Stimulated activated CD8-positive, alpha-beta memory T cell treated with anti-CD3 and anti-CD28 coated beads, Interleukin-15, amount 100 ng/mL, for 1 hour (primary cell): ENCODE measurements at places on chromosomes 11 and 22.

DNA sequence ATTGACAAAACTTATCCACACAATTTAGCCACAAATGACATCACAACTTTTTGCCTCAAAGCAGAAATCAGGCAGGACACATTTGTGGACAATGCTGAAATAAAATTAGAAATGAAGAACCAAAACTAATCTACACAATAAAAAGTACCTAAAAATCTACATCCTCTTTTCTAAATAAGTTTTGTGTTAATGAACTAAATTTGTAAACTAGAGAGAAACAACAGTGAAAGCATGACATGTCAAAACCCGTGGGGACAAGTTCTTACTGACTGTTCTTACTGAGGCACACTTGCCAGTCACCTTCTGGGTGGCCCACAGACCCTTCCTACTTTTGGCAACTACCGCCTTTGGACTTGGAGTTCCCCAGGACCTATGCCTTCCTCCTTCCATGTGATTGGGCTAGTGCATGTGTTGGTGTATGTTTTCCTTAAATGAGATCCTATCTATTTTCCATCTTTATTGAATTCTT, 60.7 kb upstream of the MUC15 start:
- DNase-seq, result no peak

GRCh38 chr11:73477518-73477917, 101.3 kb downstream of the RELT start:
- DNase-seq, result no peak

- no peak for DNase-seq
These were observed 53.9 kb upstream of the CRTAM start for GRCh38 chr11:122784325-122784955.

GRCh38 chr11:110587972-110588371, 124.3 kb downstream of the ARHGAP20 start:
- no peak for DNase-seq

DNA sequence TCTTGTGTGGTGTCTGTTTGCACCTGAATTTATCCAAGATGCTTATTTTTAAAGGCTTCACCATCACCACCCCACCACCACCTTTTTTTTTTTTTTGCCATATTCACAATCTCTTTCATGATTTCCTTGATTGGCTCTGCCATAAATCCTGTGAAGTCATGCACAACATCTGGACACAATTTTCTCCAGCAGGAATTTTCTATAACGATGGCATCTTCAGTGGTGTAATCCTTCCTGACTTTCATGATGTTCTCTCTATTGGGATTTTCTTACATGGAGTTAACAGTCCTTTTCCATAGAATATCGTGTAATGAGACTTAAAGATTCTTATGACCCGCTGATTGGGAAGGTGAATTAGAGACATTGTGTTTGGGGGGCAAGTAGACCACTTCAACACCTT, 17.8 kb downstream of the ZFP91 start:
- no peak for DNase-seq

GRCh38 chr22:19744350-19745006, 16.1 kb upstream of the TBX1 start:
- no peak for DNase-seq

DNA sequence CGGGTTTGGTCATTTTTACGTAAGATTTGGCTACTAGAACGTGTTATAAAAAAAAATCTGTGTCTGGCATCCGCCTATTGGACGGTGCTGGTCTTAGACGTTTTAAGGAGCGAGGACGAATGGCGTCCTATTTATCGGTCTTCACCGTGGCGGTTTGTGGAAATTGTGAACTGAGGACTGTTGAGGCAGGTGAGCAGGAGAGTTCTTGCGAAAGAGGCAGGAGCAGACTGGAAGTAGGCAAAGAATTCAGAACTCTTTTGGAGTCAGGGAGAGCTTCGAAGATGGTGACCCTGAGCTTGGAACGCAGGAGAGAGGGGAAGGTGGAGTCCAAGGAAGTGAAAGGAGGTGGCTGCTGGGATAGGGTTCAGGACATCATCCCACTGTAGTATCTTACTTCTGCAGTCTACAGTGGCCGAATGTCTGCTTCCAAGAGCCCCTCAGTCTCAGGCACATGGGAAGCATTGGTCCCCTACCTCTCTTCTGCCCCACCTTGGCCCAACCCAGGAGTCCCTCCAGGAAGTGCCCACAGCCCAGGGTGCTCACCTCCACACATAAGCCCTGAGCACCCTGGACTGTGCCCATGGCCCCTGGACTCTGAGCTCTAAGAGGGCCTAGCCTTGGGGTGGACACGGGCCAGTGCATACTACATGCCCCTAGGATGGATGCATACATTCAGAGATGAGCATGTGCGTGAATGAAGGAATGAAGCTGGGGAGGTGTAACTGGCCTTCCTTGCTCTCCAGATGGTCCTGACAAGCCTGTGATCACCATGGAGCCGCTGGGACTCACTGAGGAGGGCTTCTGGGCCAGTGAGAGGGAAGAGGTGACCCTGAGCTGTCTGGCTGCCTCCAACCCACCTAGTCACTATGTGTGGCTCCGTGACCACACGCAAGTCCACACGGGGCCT, 3.7 kb downstream of the VSIG10L2 start:
- DNase-seq, result no peak

- DNase-seq, result no peak
These were observed 22.3 kb upstream of the TESMIN start for GRCh38 chr11:68773521-68774193.

GRCh38 chr11:70477176-70477575, 78.8 kb downstream of the CTTN start:
- no peak for DNase-seq

- DNase-seq, result no peak
These were observed 318.6 kb upstream of the B3GAT1 start for GRCh38 chr11:134730561-134731212.

GRCh38 chr11:6523253-6523652, 26.2 kb downstream of the DNHD1 start:
- no peak for DNase-seq
